ENCODE measurements at places on chromosomes 6 and 20.

DNA sequence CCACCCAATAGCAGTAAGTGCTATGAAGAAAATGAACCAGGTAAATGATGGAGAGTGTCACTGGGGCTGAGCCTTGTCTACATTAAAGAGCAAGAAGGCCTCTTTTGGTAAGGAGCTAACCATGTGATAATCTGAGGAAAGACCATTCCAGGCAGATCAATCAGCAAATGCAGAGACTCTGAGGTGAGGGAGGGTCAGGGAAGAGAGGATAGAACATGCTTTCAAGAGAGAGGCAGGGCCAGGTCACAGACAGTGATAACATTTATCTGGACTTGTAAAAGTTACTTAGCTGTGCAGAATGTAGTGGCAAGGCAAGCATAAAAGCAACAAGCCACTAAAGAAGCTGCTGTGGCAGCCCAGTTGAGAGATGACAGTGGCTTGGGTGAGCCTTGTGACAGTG is 197.3 kb downstream of the TASP1 start:
- DNase-seq: no peak

- no peak for DNase-seq
These were observed 3.6 kb downstream of the ADISSP start for GRCh38 chr20:3763671-3764601.

GRCh38 chr6:90464507-90464906 is 122.4 kb downstream of the MAP3K7 start:
- DNase-seq: no peak

DNA sequence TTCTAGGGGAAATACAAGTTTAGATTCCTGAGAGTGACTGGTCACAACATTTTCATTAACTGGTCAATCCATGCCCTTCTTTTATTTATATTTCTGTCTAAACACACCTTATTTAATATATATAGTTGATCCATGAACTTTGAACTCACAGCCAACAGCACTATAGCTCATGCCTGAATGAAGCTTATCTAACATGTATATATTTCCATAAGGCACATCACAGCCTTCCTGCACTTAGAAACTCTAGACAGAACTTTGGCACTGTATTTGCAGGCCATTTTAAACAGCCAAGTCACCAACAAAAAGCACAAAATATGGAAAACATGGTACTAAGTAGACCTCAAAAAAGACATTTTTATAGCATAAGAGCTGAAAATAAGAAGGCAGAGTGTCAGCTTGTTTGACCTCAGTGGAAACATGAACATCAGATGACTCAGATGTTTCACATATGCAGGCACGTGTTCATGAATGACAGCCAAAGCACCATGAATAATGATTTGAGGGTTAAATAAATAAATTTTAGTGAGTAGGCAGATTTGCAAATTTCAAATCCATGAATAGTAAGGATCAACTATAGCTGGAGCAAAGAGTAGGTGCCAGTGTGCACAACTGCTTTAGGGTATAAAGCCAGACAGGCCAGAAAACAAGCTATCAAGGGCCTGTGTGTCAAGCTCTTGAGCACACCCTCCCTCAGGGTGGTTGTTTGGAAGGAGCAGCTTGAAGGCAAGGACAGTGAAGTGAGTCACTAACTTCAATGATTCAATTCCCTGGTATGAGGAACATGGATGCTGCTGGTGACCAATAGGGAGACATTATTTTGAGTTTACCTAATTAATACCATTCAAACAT is 88.9 kb upstream of the NT5E start:
- DNase-seq: no peak

- DNase-seq: no peak
These were observed 148.4 kb upstream of the FOXQ1 start for GRCh38 chr6:1163501-1163900.
